CD14-positive monocyte (primary cell): ENCODE measurements at places on chromosomes 7 and 10.

DNA sequence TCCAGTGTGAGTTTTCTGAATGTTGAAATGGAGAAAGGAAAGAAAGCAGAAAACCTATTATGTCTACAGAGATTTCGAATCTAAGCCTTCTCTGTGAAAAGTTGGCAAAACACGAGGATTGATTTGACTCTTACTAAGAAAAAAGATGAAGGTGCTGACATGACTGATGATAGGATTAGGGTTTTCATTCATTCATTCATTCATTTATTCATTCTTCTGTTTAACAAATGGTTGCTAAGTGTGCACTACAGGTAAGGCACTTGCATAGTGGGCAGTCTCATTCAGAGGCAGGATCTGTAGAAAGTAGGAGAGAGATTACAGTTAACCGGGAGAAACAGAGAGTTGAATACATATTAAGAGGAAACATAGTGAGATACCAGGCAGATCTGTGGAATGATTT lies 137.1 kb downstream of the ZNF365 start:
- DNase-seq: no peak

GRCh38 chr10:103493362-103493915 lies at the start of gene NEURL1:
NEURL1 (plus strand) TSS chr10:103493705; CDS start chr10:103494388, 683 bp downstream.
- DNase-seq: no peak

GRCh38 chr7:155402941-155403340 lies 55.0 kb upstream of the EN2 start:
- no peak for DNase-seq

- no peak for DNase-seq
Measured at GRCh38 chr7:128153436-128153835, 87.6 kb upstream of the LEP start.

DNA sequence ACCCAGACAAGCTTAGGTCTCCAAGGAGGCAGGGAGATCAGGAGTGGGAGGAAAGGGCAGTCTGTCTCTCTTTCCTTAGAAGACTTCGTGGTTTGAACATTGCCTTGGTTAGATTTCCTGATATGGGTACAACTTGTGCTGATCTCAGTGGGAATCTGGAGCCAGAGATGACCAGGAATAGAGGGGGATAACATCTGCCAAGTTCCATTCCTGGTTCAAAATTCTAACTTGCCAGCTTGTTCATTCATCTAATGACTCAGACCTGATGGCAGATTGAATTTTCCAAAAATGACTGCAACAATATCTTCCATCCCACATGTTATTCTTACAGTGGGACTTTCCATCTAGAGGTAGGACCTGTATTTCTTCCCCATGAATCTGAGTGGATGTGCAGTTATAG lies 394.3 kb upstream of the PODXL start:
- DNase-seq: no peak
